ENCODE measurements at places on chromosomes 11 and 22. TPM values are rescaled to one million over a fixed set of nuclear protein-coding genes. Genes with fewer than 3 reads are reported as not detected.

Gene KCNJ4
- total RNA-seq, result not detected

Gene MS4A15
- not detected for total RNA-seq

DNA sequence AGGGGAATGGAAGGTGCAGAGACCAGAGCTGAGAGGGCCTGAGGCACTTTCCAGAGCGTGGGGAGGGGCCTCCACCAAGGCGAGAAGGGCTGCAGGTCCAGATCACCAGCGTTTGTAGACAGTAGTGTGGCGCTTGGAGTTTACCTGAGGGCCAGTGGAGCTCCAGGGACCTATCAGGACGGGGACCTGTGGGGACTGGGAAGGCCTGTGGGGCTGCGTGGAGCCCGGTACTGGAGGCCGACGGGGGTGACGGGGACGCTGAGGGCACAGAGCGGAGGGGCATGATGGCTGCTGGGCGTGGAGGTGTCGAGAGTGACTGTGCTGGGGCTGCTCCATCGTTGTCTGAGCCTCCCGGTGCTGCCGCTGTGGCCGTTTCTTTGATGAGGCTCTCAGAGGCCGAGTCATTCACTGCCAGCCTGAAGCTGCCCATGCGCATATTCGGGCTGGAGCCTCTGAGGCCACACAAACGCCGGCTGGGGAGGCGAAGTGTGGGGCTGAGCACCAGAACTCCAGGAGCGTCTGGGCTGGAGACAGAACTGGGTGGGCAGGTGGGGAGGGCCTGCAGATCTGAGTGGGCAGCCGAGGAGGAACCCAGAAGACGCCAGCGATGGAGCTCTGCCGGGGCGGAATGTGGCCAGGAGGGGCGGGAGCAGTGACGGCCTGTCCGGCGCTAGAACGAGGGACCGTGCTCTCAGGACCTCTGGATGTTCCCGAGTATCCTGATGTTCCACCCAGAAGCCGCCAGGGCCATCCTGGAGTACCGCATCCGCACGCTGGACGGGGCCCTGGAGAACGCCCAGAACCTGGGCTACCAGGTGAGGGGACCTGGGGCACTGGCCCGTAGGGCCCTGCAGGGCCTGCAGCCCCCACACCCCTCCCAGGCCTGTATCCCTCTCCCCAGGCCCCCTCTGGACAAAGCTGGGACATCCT lies 2.6 kb downstream of the PGGHG start:
- H3K27ac ChIP-seq, result peak overlapping the region; percentile 44
- H3K4me3 ChIP-seq, result peak overlapping the region; percentile 8
- peaks cover 19% of the 10 kb centered on the region for H3K36me3 ChIP-seq
- H3K27me3 ChIP-seq, result peaks cover 2% of the 10 kb centered on the region
- peaks cover 21% of the 10 kb centered on the region for H3K4me1 ChIP-seq
- no peak for DNase-seq

GRCh38 chr22:30607300-30607930 lies 441 bp downstream of the TCN2 start:
- DNase-seq, result no peak
- H3K4me1 ChIP-seq, result peaks cover 32% of the 10 kb centered on the region
- H3K27me3 ChIP-seq, result no peaks in the 10 kb centered on the region

- H3K27ac ChIP-seq, result no peak overlapping the region
- no peaks in the 10 kb centered on the region for H3K36me3 ChIP-seq
- H3K27me3 ChIP-seq, result peaks cover 12% of the 10 kb centered on the region
These were observed 6.2 kb downstream of the MRGPRF start for GRCh38 chr11:69006816-69007215.

- no peak overlapping the region for H3K27ac ChIP-seq
- no peak overlapping the region for H3K4me3 ChIP-seq
- H3K27me3 ChIP-seq, result no peaks in the 10 kb centered on the region
- no peaks in the 10 kb centered on the region for H3K36me3 ChIP-seq
- H3K4me1 ChIP-seq, result no peaks in the 10 kb centered on the region
- DNase-seq, result no peak
These were observed 17.8 kb downstream of the TSPAN4 start for GRCh38 chr11:860234-861104.

Data from activated naive CD4-positive, alpha-beta T cell treated with anti-CD3 and anti-CD28 coated beads for 36 hours (primary cell).